ENCODE measurements at places on chromosomes 6 and 20.

- DNase-seq = no peak
These were observed 56.8 kb upstream of the PHIP start for GRCh38 chr6:79134699-79135474.

DNA sequence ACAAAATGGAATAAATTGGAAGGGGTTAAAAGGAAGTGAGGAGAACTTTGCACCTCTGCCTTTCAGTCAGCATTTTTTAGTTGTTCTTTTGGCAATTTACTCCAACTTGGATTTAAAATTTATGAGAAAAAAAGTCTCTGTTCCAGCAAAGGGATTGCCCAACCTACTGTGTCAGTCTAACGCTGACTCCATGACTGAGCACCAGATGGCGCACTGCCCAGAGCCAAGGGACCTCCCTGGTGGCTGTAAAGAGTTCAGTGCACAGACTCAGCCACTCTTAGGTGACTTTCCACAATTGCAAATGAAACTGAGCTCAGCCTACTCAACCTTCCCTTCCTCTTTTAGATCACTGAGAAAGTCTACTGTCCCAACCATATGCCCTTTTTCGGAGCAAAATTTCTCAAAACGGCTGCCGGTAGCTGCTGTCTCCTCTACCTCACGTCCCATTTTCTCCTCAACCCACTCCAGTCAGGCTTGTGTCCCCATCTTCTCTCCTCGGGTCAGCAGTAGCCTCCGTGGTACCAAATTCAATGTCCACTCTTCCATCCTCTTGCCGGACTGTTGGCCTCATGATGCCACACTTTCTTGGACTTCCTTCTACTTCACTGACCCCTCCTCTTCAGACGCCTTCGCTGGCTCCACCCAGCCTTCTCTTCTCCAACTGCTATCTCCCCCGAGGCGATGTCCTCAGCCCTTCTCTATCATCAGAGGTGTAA, 38.7 kb downstream of the GSTA2 start:
- peak; percentile 50 for DNase-seq

DNA sequence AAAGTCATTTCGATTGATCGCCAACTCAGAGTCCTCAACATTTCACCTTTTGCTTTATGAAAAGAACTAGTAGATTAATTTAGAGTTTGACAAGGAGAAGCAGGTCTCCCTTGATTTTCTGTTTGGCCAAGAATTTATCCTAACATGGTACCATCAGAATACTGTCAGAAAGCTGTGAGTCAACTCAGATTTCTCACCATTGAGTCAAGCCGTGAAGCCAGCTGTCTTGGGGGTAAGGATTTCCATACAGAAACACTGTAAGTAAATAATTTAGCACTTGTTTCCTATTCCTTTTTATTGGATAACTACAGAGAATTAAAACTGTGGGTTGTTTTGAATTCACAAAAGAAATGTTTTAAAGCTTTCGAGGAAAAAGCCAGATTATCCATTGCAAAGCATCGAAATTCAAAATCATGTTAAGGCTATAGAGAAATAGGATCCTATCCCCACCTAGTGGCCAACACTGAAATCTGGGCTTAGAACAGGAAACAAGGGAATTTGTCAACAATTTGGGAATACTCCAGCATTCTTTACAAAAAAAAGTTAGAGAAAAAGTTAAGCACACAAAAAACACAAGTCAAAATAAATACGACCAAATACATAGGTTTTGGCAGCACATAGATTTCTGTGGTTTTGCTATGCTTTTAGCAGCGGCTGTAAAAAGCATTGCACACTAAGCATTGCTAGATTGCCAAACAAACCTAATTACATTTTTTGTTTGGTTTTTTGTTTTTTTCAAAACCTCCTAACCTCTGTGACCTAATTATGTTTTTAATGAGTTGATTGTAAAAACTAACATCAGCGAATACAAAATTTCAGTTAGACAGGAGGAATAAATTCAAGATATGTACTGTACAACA, 44.2 kb downstream of the COL11A2 start:
- peak; percentile 26 for DNase-seq

GRCh38 chr6:102986086-102986485, 1592.6 kb downstream of the GRIK2 start:
- DNase-seq = no peak
